ENCODE measurements at places on chromosomes 5 and 9.

GRCh38 chr5:66241136-66241825, 97.2 kb downstream of the SREK1 start:
- DNase-seq: no peak

DNA sequence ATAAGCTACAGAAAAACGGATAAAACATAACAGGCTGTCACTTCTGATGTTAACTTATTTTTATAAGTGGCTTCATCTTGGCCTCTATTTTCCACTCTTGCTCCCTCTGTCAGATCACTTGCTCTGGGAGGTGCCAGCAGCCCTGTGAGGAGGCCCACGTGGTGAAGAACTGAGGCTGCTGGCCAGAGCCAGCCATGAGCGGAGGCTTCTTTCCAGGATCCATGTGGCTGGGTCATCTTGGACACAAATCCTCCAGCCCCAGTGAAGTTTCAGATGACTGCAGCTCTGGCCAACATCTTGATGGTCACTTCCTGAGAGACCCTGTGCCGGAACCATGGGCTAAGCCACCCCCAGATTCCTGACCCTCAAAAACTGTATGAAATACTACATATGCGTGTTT, 7.5 kb upstream of the CMBL start:
- DNase-seq: no peak

- no peak for DNase-seq
Measured at GRCh38 chr5:141617128-141617527, 1.7 kb downstream of the DIAPH1 start.

GRCh38 chr5:138649775-138650174, 74.6 kb upstream of the HSPA9 start:
- no peak for DNase-seq

DNA sequence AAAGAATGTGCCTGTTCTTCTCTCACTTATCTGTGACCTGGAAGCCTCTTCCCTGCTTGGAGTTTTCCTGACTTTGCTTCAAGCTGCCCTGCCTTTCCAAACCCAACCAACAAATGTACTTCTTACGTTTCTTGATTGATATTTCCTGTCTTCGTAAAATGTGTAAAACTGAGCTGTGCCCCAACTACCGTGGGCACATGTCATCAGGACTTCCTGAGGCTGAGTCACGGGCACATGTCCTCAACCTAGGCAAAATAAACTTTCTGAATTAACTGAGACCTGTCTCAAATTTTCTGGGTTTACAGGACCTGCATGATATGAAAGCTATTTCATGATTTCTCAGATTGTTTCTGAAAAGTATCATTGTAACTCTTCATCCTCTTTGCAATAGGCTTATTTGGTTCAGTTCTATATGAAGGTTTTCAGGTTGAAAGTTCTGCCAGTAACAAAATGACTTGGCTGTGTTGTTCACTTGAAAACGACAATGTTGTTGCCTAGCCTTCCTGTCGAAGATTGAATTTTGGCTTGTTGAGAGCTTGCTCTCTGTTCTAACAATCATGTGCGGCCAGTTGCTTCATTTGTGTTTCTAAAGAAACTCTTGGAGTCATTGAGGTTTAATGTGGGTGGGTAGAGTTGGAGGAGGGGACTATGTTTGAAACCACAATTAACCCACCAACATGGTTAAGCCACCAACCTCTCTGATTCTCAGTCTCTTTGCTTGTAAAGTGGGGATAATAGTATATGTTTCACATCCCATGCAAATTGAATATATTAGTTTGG, 145.6 kb downstream of the FBXL7 start:
- DNase-seq: no peak

DNA sequence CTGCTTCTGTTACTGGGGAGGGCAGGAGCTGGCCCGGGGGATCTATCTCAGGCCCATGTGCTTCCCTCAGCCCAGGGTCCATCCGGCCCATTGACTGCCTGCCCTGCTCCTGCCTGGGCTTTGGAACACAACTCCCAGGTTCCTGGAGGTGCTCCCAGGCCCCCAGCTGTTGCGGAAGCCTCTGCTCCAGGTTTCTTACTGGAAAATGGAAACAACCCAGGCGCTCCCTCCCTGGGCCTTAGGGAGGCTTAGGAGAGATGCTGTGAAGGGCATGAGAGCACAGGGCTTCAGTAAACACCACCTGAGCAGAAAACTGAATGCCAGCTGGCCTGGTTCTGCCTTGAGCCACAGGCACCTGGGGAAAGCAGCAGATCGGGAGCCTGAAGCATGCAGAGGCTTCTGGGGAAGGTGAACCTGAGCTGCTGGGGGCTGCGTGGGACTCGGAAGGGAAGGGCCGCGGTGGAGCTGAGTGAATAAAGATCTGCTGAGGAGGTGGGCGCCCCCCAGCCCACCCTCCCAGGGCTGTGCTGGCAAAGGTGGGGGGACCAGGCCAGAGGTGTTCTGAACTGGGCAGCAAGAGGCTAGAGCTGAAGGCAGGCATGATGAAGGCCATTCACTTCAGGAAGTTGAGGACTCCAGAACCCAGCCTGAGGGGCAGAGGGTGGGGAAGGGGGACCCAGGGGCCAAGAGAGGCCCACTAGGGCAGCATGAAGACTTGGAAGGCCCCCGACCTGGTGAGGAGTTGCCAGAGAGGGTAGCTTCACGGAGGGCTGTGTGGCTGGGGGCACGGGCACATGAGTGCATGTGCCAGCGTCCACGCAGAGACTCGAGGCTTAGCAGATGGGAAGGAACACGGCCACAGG, 64.8 kb downstream of the SHB start:
- no peak for DNase-seq

DNA sequence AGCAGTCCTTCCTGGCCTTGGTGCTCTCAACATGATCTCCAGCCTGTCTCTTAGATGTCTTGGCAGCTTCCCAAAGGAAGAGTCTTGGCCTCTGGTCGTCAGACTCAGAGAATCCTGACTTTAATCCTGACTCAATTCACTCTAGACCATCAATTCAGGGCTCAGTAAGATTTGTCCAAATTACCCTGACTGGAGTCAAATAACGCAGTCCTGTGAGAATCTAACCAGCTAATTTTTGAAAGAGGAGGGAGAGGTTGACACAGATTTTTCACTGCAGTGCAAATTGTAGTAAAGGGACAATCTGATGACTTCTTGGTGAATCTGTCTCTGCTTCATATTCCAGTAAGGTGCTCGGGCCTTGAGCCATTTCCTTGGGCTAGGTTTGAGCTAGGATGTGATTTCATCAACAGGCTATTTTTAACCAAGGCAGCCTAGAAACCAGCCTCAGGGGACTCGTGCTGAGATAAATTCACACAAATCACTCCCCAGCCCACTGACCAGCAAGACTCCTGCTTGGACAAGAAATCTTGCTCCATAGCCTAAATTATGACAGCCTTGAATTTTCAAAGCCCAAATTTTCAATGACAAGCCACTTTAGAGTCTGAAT, 257.4 kb downstream of the ENC1 start:
- DNase-seq: no peak

- no peak for DNase-seq
Measured at GRCh38 chr9:97441729-97442128, 29.8 kb downstream of the TDRD7 start.

DNA sequence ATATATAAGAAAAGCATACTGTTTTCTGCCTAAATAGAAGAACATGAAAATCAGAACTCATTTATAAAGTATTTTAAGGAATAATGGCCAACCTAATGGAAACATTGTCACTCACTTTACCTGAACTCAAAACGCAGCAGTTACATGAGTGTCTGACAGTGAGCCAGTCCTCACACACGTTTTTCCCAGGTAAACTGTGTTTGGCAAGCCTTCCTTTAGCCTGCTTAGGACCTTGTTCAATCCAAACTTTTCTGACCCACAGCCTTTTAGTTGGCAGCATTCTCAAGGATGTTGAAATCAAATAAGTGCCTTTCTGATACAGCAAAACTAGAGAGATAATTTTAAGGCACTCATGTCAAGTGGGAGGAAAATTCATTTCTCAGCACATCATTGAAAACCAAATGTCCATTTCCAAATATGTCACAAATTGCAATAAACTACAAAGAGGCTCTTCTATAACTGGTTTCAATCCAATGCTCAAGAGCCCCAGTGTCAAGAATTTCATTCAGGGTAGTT, 83.5 kb upstream of the SPDL1 start:
- DNase-seq: no peak

DNA sequence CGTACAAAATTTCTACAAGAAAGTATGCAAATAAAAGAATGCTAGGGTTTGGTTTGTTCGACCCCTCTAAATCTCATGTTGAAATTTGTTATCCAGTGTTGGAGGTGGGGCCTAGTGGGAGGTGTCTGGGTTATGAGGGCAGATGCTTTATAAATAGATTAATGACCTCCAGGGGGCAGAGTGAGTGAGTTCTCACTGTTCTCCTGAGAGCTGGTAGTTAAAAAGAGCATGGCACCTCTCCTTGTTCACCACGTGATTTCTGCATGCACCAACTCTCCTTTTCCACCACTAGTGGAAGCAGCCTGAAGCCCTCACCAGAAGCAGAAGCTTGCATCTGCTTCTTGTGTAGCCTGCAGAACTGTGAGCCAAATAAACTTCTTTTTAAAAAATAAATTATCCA, 50.4 kb upstream of the FAM170A start:
- no peak for DNase-seq

DNA sequence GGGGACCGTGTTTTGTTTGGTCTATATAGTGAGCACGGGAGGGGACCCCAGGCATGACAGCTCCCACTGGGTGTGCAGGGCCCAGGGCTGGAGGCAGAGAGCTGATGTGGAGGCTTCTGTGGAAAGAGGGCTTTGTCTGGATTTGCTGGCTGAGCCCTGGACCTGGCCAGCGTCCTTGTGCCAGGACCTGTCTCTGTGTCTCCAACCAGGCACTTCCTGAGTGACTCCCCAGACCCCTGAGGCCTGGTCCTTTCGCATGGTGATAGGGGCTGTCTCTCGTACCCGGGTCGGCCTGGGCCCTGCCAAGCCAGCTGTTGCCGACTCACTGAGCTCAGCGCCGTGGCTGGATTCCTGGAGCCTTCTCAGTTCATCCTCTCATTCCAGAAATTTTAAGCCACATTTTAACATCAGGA, 77.6 kb downstream of the ADAMTS2 start:
- DNase-seq: no peak

DNA sequence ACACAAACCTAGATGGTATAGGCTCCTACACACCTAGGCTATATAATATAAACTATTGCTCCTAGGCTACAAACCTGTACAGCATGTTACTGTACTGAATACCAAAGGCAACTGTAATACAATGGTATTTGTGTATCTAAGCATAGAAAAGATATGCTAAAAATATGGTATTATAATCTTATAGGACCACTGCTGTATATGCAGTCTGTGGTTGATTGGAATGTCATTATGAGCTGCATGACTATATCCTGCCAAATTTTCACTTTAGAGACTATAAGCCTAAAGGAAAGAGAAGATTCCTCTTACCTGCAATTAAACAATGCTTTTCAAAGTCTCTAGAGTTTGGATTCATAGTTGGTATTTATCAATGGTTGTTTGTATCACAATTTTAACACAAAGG, 24.7 kb upstream of the ACOT12 start:
- no peak for DNase-seq

- no peak for DNase-seq
Measured at GRCh38 chr9:37452611-37453010, 12.6 kb downstream of the ZBTB5 start.

DNA sequence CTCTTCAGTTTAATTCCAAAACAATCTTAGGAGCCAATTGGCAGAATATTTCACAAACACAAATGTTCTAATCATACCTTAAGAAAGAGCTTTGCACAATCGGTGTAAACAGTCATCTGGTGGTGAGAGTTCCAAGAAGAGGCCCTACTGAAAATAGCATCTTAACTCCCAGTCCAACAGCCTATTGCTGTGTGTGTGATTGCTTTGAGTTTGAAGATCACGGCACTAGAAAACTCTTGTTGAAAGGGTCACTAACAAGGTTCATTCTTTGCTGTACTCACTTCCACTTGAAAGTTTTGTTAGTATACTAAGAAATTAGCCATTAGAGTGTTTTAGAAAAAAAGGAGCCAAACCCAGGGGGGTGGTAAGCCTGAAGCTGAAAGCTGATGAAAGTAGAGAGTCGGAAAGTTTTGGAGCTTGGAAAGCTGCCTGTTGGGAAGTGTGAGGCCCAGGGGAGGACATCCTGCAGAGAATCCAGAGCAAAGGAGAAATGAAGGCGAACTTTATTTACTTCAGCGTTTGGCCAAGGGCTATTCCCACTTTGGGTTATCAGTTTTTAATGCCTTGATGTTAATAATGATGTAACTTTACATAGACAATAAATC, 180.3 kb upstream of the GHR start:
- DNase-seq: no peak

- DNase-seq: peak; percentile 1
Measured at GRCh38 chr9:75588808-75589207, 301.7 kb upstream of the PCSK5 start.

- no peak for DNase-seq
Measured at GRCh38 chr9:123957168-123957721, 27.3 kb upstream of the DENND1A start.

- DNase-seq: no peak
Measured at GRCh38 chr5:133317558-133317957, 265.7 kb downstream of the HSPA4 start.

DNA sequence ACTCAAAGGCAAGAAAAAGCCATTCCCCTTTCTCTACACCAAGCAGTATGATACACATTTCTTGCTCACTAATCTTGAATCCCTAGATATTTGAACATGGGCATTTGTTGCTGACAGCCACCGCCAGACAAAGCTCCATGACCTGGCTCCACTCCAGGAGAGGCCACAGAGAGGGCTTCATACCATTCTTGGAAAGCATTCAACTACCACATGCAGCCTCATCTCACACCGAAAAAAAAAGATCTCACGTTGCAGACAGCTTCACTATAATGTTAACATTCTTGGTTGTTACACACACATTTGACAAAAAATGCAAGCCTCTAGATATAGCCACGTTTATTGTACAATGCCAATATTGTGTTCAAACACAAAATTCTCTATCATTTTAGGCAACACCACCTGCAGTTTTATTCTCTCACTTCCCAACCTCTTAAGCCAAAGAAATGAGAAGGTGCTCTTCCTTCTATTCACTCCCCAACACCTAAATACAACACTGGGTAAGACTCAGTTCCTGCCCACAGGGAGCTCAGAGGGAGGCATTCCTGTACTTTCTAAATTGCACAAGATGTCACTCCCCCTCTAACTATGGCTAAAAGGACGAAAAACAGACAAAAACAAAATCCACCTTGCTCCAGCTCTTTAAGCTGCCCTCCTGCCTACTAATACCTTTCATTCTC, 222.4 kb downstream of the TSSK1B start:
- no peak for DNase-seq

DNA sequence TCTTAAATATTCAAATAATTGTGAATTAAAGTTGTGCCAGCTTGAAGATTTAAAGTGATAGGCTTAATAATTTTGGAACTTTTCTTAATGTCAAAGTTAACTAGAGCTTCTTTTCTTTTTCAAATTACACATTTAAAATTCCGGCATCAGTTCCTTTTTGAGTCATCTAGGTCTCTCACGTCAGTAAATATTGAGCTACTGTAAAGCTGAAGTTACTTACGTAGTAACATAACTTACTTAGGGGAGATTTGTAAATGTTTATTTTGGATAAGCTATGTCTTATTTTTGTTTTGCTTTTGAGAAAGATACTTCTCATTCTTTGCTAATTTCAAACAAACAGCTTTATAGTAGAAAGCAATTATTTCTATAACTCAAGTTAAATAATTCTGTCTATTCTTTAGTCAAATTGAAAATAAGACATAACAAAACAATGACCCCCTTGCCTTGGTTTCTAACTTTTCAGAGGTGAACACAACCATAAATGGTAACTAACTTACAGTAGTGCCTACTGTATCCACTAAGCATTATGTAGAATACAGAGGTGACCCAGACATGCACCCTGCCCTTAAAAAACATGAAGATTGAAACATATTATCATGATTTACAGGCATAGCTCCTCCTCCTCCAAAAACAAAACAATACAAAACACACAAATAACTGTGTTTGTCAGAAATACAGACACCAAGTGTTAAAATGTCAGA, 29.8 kb downstream of the CD274 start:
- no peak for DNase-seq

- DNase-seq: no peak
Measured at GRCh38 chr9:114172981-114173833, 17.9 kb downstream of the COL27A1 start.

All from CD4-positive, alpha-beta T cell treated with Interleukin-17A for 1 hour (primary cell).